ENCODE measurements at places on chromosomes 13 and 19.

GRCh38 chr13:107678075-107678689, 537.2 kb downstream of the LIG4 start:
- DNase-seq: no peak

- no peak for DNase-seq
Measured at GRCh38 chr19:40144947-40145748, 46.1 kb upstream of the MAP3K10 start.

DNA sequence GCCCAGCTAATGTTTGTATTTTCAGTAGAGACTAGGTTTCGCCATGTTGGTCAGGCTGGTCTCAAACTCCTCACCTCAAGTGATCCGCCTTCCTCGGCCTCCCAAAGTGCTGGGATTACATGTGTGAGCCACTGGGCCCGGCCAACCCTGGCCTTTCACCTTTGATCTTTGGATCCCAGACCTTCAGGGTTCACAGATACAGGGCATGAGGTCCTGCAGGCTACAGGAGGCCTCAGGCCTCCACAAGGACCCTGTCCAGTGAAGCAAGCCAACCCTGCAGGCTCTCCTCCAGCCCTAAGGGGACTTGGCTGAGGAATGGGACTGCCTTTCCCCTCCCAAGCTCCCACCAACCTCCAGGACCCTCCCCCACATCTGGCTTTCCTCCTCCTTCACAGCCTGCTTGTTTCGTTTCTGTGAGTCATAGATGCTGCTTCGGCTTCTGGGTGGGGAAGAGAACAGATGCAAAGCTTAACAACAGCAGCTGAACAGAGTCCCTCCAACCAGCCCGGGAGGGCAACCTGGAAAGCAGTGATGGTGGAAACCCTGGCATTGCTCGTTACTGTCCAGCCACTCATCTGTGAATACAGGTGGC, 11.8 kb downstream of the ARHGEF18 start:
- no peak for DNase-seq

DNA sequence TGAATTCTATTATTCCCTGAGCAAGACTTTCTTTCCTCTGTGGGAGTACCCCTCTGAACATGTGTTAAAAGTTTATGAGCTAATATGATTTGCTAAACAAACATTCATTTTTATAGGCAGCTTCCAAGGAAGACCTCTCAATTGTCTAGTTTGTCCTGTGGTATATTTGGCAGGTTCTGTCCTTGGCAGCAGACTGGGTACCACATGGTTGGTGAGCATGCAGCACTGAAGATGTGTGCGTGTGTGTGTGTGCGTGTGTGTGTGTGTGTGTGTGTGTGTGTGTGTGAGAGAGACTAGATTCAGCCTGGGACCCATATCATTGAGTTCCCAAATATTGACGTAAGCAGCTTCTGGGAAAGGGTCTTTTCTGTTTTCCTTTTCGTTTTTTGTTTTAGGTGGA, 24.0 kb downstream of the FGF9 start:
- no peak for DNase-seq
